ENCODE measurements at places on chromosomes 4 and X. TPM values are rescaled to one million over a fixed set of nuclear protein-coding genes. Genes with fewer than 3 reads are reported as not detected.

GRCh38 chrX:146881521-146881920, 67.0 kb upstream of the CXorf51A start:
- no peak for DNase-seq

DNA sequence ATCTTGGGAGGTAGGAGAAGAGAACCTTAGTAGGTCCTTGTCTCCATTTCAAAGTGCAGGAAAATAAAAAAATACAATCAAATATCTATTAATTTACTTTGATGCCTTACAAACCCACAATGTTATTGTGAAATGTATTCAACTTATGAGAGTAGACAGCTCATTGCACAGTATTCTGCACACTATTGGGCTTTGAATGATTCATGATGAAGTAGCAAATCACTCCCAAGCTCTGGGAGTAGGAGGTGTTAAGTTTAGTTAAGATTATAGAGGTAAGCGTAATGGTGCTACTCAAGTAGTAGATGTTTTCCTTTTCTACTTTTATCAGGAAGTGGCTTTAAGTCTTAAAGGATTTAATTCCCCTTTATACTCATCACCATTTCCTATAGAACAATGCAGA, 32.8 kb upstream of the TMPRSS11A start:
- DNase-seq = no peak

- no peak for DNase-seq
Observed at GRCh38 chrX:4935846-4936245, 1222.4 kb upstream of the PRKX start.

DNA sequence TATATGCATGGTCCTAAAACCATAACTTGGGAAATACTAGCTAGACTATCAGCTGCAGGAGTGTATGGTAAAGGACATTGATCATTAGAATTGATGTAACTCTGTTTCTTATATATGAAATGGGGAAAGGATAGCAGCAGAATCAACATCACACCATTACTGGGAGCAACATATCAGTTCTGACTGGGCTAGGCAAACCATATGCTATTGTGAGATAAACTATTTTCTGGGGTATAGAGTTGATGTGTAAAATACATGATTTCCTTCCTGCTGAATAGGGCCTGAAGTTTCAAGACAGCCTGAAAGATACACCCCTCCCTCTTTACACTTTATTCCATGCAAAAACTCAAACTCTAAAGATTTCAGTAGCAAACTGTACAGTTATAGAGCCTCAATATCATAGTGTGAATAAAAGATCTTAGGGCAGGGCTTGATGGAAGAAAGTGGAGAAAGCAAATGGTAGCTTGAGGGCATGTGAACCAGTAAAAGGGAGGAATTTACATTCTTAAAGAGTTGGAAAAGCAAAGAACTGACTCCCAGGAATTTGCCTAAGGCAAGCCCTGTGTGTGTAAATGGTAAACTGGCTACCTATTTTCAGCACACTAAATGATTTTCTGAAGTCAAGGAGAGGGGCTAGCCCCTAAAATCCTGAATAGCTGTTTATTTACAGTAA, 404.1 kb downstream of the MAPK10 start:
- no peak for DNase-seq

BEX1 gene
- total RNA-seq = 1.2 TPM

SRPX gene
- 74.8 TPM for total RNA-seq

CA5B gene
- 46.4 TPM for total RNA-seq

All from aorta (tissue), 5 donors.